ENCODE measurements at places on chromosomes 4 and X.
A peak's percentile ranks its signal among the peaks of the same experiment; 100 is the strongest.

DNA sequence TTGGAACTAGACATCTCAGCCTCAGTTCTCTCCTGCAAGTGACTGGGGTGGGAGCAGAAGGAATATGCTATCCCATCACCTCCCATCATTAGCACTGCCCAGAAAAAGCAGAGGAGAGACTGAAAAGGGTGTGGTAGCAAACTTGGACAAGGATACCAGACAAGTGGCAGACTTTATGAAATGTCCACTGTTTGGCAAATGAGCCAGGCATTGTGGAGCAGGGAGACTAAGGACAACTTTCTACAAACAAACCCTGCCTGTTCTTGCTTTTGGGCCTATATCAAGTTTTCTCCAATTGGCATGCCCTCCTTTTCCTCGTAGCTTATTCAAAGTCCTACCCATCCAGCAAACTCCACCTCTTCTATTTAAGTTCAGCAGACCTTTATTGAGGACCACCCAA is 41.6 kb downstream of the ZCCHC12 start:
- no peak for DNase-seq

DNA sequence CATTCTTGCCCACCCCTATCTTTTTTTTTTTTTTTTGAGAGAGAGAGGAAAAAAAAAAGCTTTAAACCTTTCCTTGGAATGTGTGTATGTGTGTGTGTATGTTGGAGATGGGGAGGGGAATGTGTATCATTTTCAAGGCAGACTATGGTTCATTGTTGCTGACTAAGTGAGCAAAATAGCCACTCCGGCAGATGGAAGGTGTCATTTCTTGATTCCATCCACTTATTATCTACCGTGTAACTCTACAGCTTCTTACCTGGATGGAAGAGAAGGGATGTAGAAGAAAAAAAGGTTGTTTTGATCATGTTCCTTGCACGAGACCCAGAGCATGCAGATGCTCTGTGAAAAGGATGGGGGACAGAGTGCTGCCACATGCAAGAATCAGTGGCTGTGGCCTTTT is 5.9 kb upstream of the GK2 start:
- DNase-seq: no peak

GRCh38 chrX:131187206-131187605 is 101.9 kb downstream of the IGSF1 start:
- no peak for DNase-seq

DNA sequence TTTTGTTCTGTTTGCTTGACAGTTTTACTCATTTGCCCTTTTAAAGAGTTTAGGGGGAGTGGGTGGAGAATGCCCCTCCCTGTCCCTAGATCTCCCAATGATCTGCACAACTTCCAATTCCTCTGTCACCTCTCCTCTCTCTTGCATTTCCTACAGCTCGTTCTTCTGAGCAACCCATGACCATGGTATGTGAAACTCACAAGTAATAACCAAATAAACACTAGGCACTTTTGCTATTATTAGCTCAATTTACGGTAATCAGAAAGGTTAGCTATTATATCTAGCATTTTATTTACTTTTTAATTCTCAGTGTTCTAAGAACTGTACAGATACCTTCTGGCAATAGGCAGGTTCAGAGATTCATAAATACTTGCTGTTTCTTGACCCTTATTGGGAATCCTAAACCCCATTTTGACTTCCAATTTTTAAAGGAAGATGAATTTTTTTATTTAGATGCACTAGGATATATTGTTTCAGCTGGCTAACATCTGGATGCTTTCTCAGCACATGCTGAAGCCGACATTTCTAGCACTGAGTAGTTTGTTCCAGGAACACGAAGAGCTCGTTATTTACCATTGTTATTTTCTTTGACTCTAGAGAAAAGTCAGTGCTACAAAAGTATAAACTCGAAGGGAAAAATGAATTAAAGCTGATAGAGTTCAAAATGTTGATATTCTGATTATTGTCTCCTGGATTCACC is 194.7 kb upstream of the TLL1 start:
- DNase-seq: no peak

DNA sequence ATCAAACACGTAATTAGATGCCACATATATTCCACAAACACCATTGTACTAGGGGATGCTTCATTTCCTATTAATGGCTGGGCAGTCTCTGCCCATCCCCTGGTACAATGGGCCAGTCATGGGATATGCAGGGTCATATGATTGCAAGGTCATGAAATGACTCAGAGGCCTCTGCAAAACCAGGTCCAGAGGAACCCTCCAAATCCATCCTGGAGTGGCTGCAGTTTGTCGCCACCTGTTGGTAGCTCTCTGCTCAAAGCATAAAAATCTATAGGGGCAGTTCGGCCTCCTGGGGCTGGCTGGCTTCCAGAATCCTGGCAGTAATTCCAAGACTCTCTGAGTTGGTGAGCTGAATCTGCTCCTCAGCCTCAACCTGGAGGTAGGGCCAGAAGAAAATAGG is 22.9 kb upstream of the PUDP start:
- peak; percentile 1 for DNase-seq

DNA sequence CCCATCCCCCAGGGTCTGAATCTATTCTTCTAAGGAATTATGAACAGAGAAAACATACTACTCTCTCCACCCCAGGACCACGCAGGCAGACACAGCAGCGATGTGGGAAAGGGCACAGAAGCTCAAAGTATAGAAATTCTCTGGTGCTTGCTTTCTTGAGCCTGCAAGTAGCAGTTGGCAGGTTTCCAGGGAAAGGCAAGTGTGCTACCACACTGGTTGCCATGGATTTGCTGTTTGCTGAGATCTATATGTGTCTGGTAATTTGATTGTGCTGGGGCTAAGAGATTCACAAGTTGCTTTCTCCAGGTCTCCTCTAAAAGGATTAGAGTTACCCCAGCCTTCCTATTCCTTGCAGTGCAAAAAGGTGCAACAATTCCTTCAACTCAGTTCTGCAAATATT is 83.1 kb downstream of the GUCY2F start:
- DNase-seq: no peak

GRCh38 chr4:135050086-135050717 is 848.6 kb upstream of the PABPC4L start:
- DNase-seq: no peak

GRCh38 chrX:2672084-2672483 is 19.0 kb upstream of the CD99 start:
- DNase-seq: no peak

GRCh38 chrX:41917517-41917916 is 5.8 kb downstream of the CASK start:
- no peak for DNase-seq

- no peak for DNase-seq
Observed at GRCh38 chr4:8015512-8015911, 75.9 kb upstream of the AFAP1 start.
